ENCODE measurements at places on chromosomes 3 and 15.

DNA sequence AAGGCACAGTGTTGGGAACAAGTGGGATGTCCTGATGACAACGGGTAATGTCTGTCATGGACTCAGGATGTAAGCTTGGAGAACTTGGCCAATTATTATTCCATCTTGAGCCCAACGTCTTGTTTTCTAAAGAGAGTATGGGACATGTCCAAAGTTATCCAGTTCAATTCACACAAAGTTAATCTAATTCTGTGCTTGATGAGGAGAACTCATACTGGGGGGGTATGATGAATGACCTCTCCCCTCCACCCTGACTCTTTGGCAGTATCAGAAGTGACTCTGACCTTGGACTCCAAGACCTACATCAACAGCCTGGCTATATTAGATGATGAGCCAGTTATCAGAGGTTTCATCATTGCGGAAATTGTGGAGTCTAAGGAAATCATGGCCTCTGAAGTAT, 36.3 kb downstream of the TGM4 start:
- no peak for DNase-seq

- DNase-seq, result no peak
Observed at GRCh38 chr3:123124971-123125370, 58.1 kb downstream of the PDIA5 start.

GRCh38 chr15:58410353-58410752, 21.4 kb upstream of the LIPC start:
- DNase-seq, result peak; percentile 30

DNA sequence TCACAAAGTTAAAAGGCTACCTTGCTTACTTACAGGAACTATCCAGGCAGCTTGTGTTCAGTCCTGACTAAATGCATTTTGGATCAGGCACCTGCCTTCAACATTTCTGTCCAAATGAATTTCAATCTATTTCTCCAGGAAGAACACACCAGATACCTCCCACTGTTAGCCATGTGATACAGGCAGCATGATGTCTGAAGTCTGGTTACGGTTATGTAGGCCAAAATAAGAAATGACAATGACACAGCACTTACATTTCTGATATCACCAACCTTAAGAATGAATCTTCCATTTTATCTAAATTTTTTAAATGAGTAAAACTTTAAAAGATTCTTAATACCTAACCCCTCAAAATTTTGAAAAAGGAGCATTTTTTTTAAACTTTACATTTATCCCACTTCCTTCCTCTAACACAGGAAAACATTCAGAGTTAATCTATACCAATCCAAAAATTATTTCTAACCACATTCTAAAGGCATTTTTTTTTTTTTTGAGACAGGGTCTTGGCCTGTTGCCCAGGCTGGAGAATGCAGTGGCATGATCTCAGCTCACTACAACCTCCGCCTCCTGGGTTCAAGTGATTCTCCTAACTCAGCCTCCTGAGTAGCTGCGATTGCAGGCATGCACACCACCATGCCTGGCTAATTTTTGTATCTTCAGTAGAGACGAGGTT, at the start of gene MAP4:
MAP4 (minus strand) TSS at position 116 of the 673 bp plus-strand sequence. CDS start 17,556 bp downstream, outside the sequence.
- no peak for DNase-seq

- DNase-seq, result no peak
Observed at GRCh38 chr3:171904829-171905228, 61.7 kb downstream of the TMEM212 start.

- DNase-seq, result no peak
Observed at GRCh38 chr3:140859592-140860336, 81.9 kb upstream of the SLC25A36 start.

DNA sequence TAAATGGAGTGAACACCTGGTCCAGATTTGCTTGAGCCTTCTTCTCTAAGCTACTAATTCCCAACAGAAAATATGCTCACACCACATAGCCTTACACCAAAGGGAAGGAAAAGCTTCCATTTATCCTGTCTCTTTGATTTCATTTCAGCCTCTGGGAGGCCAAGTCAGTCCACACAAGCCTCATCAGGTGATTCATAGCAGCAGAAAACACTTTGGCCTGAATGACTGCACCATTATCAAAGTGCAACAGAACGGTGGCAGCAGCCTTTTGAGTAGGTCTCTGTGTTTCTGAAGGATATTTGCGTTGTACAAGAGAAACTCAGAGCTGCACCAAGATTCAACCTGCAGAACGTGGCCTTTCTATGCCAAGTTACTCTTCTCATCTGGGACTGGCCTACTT, 46.6 kb upstream of the SNRK start:
- no peak for DNase-seq

GRCh38 chr3:81913886-81914663, 152.6 kb upstream of the GBE1 start:
- no peak for DNase-seq
